ENCODE measurements at places on chromosomes 13 and 19. TPM values are rescaled to one million over a fixed set of nuclear protein-coding genes. Genes with fewer than 3 reads are reported as not detected.

- no peak overlapping the region for H3K4me3 ChIP-seq
- H3K4me1 ChIP-seq: no peaks in the 10 kb centered on the region
- no peak overlapping the region for H3K27ac ChIP-seq
- H3K36me3 ChIP-seq: peaks cover 100% of the 10 kb centered on the region
- H3K27me3 ChIP-seq: no peaks in the 10 kb centered on the region
Observed at GRCh38 chr19:44988896-44989556, 12.2 kb upstream of the RELB start.

Gene CC2D1A
- 99.3 TPM for total RNA-seq

DNA sequence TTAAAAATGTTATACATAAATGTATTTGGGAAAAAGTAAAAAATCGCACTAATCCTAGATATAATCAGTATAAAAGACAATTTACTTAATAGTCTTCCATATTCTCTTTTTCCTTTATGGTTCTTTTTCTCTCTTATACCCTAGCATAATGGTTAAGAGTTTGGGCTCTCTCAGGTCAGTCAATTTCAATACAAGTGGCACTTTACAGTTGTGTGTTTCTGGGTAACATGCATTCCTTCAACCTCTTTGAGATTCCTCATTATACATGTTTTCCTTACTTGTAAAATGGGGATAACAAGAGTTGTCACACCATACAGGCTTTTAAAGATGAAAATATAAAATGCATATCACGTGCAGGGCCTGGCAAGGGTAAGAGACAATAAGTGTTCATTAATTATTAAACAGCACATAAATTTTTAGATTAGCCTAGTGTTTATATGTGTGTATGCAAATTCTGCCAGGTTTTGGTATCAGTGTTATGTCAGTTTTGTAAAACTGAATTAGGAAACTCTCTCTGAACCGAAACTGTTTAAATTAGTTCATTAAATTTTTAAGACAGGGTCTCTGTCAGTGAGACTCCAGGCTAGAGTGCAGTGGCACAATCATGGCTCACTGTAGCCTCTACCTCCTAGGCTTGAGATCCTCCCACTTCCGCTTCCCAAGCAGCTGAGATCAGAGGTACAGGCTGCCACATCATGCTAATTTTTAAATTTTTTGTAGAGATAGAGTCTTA is 49.8 kb downstream of the ELF1 start:
- H3K4me1 ChIP-seq: no peaks in the 10 kb centered on the region
- no peak overlapping the region for H3K4me3 ChIP-seq
- no peaks in the 10 kb centered on the region for H3K27me3 ChIP-seq
- no peak for DNase-seq

DNA sequence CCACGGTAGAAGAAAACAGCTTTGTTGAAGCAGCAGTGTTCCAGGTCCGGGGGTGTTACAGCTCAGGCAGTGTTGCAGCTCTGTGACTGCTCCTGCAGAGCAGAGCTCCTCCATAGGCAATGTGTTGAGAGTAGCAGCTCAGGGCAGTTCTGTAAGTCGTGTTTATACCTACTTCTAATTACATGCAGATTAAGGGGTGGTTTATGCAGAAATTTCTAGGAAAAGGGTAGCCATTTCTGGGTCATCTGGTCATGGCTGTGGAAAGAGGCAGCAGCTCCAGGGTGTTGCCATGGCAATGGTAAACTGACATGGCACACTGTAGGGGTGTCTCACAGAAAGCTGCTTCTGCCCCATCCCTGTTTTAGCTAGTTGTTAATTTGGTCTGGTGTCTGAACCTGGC is 316.4 kb downstream of the GPC5 start:
- H3K4me3 ChIP-seq: no peak overlapping the region
- H3K27ac ChIP-seq: no peak overlapping the region
- DNase-seq: no peak
- H3K27me3 ChIP-seq: no peaks in the 10 kb centered on the region

DNA sequence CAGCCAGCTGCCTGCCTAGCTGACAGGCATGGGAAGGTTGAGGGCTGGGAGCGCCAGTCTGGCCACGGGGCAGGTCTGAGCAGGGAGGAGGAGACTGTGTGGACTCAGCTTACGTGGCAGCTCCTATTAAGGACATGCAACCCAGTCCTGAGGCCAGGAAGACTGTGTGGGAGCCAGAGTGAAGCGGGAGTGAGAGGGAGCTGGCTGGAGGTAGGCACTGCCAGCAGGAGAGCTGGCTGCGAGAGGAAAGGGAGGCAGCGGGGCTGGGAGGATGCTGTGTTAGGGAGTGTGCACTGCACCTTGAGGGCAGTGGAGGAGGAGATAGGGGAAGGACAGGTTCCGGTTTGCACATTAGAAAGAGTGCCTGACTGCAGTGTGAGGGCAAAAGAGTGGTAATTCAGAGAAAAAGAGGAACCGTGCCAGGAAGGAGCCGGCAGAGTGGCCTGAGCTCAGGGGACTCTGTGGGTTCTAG is 99.2 kb downstream of the SLC7A1 start:
- H3K4me3 ChIP-seq: no peak overlapping the region
- no peak overlapping the region for H3K27ac ChIP-seq
- no peaks in the 10 kb centered on the region for H3K27me3 ChIP-seq
- no peak for DNase-seq
- peaks cover 9% of the 10 kb centered on the region for H3K4me1 ChIP-seq

DNA sequence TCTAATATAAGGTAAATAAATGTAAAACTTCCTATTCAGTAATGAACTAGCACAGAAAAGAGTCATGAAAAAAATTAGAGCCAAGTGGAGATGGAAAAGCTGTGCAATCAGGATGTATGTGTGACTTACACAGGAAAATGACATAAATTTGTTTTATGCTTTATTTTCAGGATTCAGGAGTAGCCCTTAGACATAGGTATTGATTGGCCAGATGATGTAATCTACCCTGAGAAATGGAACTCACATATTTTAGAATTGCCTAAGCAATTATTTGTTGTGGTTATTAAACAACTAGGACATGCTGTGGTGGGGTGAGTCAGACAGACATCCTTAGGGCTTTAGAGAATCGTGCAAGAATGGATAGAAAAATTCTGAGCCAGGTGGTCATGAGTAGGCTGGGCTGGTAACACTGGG is 110.6 kb downstream of the PCDH9 start:
- H3K4me1 ChIP-seq: peaks cover 6% of the 10 kb centered on the region
- DNase-seq: no peak
- H3K36me3 ChIP-seq: no peaks in the 10 kb centered on the region
- H3K27me3 ChIP-seq: no peaks in the 10 kb centered on the region
- no peak overlapping the region for H3K4me3 ChIP-seq
- no peak overlapping the region for H3K27ac ChIP-seq

Gene TMEM238
- total RNA-seq: 7.5 TPM

DNA sequence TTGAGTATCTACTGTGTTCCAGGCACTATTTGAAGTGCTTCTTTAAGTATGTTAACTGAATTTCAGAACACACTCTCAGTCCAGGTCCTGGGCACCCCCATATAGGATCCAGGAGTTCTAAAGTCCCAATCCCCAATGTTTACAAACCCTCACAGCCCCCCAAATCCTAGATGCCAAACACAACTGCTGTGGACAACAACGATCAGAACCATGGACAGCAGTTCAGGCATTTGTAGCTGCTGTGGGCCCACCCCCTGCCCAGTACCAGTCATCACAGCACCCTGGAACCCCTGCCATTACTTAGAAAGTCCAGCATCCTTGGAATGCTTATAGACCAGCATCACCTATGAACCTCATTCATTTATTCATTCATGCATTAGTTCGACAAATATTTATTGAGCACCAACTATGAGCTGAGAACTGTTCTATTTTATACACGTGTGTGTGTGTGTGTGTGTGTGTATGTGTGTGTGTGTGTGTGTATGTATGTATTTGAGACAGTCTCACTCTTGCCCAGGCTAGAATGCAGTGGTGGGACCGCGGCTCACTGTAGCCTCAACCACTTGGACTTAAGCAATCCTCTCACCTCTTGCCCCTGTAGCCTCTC is 19.3 kb upstream of the SDHAF1 start:
- no peak for DNase-seq
- H3K27ac ChIP-seq: no peak overlapping the region
- no peaks in the 10 kb centered on the region for H3K27me3 ChIP-seq
- no peaks in the 10 kb centered on the region for H3K36me3 ChIP-seq
- no peaks in the 10 kb centered on the region for H3K4me1 ChIP-seq
- H3K4me3 ChIP-seq: no peak overlapping the region

Gene KASH5
- not detected for total RNA-seq
